ENCODE measurements at places on chromosomes 1 and 21. TPM values are rescaled to one million over a fixed set of nuclear protein-coding genes. Genes with fewer than 3 reads are reported as not detected.

The MAB21L3 gene
- polyA plus RNA-seq, result 0.08 TPM

DNA sequence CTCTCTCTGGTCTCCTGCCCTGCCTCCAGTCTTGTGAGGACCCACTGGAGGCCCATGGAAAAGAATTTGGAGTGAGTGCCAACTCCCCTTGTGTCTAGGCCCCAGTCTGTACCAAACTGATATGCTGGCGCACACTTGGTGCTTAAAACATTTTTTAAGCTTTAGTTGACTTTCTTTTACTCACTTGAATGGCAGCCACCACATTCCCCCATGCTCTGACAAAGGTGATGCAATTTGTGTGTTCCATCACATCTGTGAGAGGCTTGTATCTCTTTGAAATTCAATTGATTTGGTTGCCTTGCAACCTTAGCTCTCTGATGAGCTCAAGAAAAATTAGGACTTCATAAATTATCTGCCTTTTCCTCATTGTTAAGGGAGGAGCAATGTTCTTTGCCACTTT lies 30.5 kb upstream of the WDTC1 start:
- DNase-seq, result no peak
- H3K4me3 ChIP-seq, result no peak overlapping the region
- H3K27me3 ChIP-seq, result no peaks in the 10 kb centered on the region
- H3K4me1 ChIP-seq, result no peaks in the 10 kb centered on the region
- H3K27ac ChIP-seq, result no peak overlapping the region

- no peak overlapping the region for H3K4me3 ChIP-seq
- H3K36me3 ChIP-seq, result no peaks in the 10 kb centered on the region
- H3K27me3 ChIP-seq, result peaks cover 8% of the 10 kb centered on the region
- H3K4me1 ChIP-seq, result no peaks in the 10 kb centered on the region
- no peak for DNase-seq
Observed at GRCh38 chr1:4527819-4528218, 126.6 kb upstream of the AJAP1 start.

GRCh38 chr1:204275695-204276370 lies 62.0 kb upstream of the GOLT1A start:
- H3K27ac ChIP-seq, result no peak overlapping the region
- H3K36me3 ChIP-seq, result no peaks in the 10 kb centered on the region
- DNase-seq, result peak; percentile 55
- no peaks in the 10 kb centered on the region for H3K27me3 ChIP-seq

GRCh38 chr1:221509575-221510355 lies 232.1 kb downstream of the DUSP10 start:
- DNase-seq, result peak; percentile 55
- no peak overlapping the region for H3K4me3 ChIP-seq
- no peaks in the 10 kb centered on the region for H3K36me3 ChIP-seq
- H3K27me3 ChIP-seq, result no peaks in the 10 kb centered on the region

- no peak overlapping the region for H3K27ac ChIP-seq
- H3K4me1 ChIP-seq, result peaks cover 2% of the 10 kb centered on the region
- no peaks in the 10 kb centered on the region for H3K27me3 ChIP-seq
- H3K36me3 ChIP-seq, result no peaks in the 10 kb centered on the region
- peak; percentile 89 for DNase-seq
Observed at GRCh38 chr1:99685516-99686180, 39.7 kb downstream of the PALMD start.

- DNase-seq, result no peak
- H3K4me3 ChIP-seq, result no peak overlapping the region
- H3K27me3 ChIP-seq, result peaks cover 45% of the 10 kb centered on the region
Observed at GRCh38 chr1:200048244-200048643, 20.7 kb downstream of the NR5A2 start.

DNA sequence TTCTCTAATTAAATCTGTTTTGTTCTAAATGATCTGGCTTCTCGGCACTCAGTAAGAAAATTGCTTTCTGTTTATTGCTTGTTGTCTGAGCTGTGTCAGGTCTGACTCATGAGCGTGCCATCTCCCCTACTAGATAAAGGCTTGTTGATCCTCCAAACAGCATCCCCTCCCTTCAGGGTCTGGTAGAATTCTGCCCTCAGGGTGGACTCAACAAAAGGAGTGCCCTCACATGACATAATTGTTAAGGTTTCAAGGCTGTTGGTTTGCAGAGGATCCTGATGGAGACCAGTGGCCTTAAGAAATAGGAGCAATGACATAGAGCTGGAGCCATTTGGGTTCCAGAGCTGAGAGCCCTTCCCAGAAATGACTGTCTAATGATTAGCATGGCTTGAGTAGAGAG lies 36.0 kb upstream of the ATP2B4 start:
- no peak overlapping the region for H3K4me3 ChIP-seq
- no peak overlapping the region for H3K27ac ChIP-seq
- peaks cover 2% of the 10 kb centered on the region for H3K4me1 ChIP-seq
- H3K27me3 ChIP-seq, result no peaks in the 10 kb centered on the region
- H3K36me3 ChIP-seq, result no peaks in the 10 kb centered on the region

The SPRR1A gene
- not detected for polyA plus RNA-seq

- peaks cover 4% of the 10 kb centered on the region for H3K4me1 ChIP-seq
- no peak for DNase-seq
- no peaks in the 10 kb centered on the region for H3K36me3 ChIP-seq
- no peak overlapping the region for H3K27ac ChIP-seq
- no peaks in the 10 kb centered on the region for H3K27me3 ChIP-seq
Observed at GRCh38 chr1:62800825-62801306, 16.9 kb downstream of the ATG4C start.

DNA sequence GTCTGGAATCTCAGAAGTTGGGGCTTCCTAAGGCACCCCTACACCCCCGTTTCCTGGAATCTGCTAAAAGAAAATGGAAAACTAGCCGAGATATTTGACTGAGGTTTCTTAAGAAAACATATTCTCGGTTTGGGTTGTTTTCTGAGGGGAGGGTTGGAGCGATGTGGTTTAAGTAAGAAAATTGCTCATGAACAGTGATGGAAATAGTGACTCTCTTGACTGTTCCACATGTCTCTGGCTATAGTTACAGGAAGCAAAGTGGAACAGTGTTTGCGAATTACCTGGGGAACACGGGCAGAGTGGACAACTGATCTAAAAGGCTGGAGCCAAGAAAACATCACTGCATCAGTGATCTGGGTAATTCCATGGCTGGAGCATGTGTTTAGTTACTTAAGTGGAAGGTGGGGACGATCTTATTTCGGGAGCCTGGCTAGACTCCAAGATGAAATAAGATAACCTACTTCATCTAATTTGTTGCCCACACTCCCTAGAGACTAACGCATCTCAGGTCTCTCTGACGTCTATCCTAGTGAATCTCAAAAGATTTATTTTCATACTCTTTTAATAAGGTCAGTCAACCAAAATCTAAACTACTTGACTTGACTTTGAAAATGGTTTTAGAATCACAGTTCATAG lies 92.4 kb downstream of the KCNJ15 start:
- H3K36me3 ChIP-seq, result no peaks in the 10 kb centered on the region
- no peak overlapping the region for H3K27ac ChIP-seq
- H3K4me3 ChIP-seq, result no peak overlapping the region
- no peaks in the 10 kb centered on the region for H3K27me3 ChIP-seq
- H3K4me1 ChIP-seq, result no peaks in the 10 kb centered on the region

The PTGER3 gene
- 1.0 TPM for polyA plus RNA-seq
